ENCODE measurements at places on chromosomes 7 and 10. TPM values are rescaled to one million over a fixed set of nuclear protein-coding genes. Genes with fewer than 3 reads are reported as not detected.

Gene DMBT1
- under 0.01 TPM for total RNA-seq

Gene SPDYE16
- total RNA-seq, result not detected

Gene CFAP69
- 2.6 TPM for total RNA-seq

Gene ZNRF2
- 6.5 TPM for total RNA-seq

Gene ADCY1
- 0.32 TPM for total RNA-seq

Gene ZNF727
- not detected for total RNA-seq

Gene NRBF2
- total RNA-seq, result 29.3 TPM

Gene HMX3
- total RNA-seq, result not detected

Gene ANXA8
- total RNA-seq, result 3.9 TPM

Gene SPAM1
- total RNA-seq, result not detected

Gene NUTM2A
- under 0.01 TPM for total RNA-seq

Gene KCP
- not detected for total RNA-seq

Gene PODXL
- total RNA-seq, result 17.3 TPM

Gene PNLIPRP3
- total RNA-seq, result not detected

Gene MYL10
- not detected for total RNA-seq

Gene INA
- total RNA-seq, result 1.3 TPM

Gene SPDYE11
- not detected for total RNA-seq

Gene MEIG1
- total RNA-seq, result 0.32 TPM

Gene PSAP
- total RNA-seq, result 521 TPM

Gene PTPN20
- under 0.01 TPM for total RNA-seq

Gene FBXL13
- 1.3 TPM for total RNA-seq

Gene CCDC186
- 22.0 TPM for total RNA-seq

Gene HEPACAM2
- not detected for total RNA-seq

Gene HOXA7
- total RNA-seq, result 2.2 TPM

Gene UPK3B
- not detected for total RNA-seq

Gene CYP26C1
- total RNA-seq, result not detected

Gene SKIDA1
- 0.32 TPM for total RNA-seq

Data from fibroblast of villous mesenchyme (primary cell).